ENCODE measurements at places on chromosomes 3 and 15.

- no peak for DNase-seq
These were observed 60.3 kb downstream of the RAB11A start for GRCh38 chr15:65929573-65929972.

DNA sequence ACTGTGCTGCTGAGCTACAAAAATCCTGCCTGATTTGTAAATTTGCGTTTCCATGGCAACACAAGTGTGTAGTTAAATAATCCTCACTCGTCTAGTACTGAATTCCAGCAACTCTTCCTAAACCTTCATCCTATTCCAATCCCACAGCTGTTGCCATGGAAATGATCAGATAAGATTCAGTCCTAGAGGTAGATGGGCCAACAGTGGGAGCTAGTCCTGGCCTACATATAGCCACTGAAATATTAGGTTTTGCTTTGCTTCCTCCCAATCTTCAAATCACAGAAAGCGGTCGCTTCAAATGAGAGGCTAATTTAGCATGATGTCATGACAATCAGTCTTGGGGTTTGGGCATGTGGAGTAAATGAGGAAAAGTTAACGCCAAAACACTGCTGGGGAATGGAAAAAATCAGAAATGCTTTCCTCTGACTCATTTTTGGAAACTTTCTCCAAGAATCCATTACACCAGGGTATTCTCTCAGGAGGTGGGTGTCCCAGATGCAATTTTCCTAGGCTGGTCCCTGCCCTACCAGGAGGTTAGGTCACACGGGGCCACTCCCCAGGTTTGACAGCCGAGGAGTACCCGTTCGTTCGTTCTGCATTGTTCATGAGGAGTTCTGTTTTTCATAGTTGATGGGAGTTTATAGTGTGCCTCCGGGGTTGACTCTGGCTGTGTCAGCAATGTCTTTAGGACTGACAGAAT lies 159.2 kb upstream of the SLCO3A1 start:
- peak; percentile 17 for DNase-seq

DNA sequence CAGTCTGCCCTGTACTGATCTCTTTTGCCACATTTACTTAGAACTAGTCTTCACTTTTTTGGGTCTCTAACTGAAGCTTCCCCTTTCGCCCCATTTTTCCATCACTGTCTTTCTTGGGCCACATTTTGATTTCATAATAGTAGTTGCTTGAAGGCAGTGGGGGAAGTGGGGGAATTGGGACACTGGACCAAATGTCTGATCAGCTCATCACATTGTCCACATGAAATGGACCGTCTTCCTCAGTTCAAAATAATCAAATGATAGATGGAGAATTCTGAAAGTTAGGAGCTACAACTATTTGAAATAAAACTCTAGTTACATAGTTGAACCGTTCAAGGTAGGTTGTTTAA lies 747 bp downstream of the PDCD6IP start:
- DNase-seq = no peak

GRCh38 chr3:130379274-130379673 lies 33.8 kb downstream of the COL6A5 start:
- DNase-seq = no peak

GRCh38 chr3:194705761-194706160 lies 20.1 kb downstream of the FAM43A start:
- DNase-seq = no peak

DNA sequence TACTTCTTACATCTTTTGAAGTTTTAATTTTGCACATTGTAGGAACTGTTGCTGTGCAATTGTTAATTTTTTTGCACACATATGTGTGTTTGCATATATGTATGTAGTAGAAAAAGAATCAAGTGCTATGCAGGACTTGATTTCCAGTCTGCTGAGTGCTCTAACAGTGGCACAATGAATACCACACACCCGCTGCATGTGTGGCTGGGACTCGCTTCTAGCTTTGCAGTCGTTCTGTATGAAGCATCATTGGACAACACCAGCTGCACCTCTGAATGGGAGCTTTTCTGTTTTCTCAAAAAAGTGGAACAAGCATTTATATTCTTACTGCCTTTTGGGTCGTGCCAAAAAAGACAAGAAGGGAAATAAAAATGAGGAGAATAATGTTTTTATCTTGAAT lies 564.7 kb downstream of the FOXP1 start:
- no peak for DNase-seq

GRCh38 chr15:88166082-88166993 lies 90.2 kb downstream of the NTRK3 start:
- peak; percentile 57 for DNase-seq

GRCh38 chr3:49493901-49494300 lies 23.8 kb downstream of the DAG1 start:
- DNase-seq = no peak

DNA sequence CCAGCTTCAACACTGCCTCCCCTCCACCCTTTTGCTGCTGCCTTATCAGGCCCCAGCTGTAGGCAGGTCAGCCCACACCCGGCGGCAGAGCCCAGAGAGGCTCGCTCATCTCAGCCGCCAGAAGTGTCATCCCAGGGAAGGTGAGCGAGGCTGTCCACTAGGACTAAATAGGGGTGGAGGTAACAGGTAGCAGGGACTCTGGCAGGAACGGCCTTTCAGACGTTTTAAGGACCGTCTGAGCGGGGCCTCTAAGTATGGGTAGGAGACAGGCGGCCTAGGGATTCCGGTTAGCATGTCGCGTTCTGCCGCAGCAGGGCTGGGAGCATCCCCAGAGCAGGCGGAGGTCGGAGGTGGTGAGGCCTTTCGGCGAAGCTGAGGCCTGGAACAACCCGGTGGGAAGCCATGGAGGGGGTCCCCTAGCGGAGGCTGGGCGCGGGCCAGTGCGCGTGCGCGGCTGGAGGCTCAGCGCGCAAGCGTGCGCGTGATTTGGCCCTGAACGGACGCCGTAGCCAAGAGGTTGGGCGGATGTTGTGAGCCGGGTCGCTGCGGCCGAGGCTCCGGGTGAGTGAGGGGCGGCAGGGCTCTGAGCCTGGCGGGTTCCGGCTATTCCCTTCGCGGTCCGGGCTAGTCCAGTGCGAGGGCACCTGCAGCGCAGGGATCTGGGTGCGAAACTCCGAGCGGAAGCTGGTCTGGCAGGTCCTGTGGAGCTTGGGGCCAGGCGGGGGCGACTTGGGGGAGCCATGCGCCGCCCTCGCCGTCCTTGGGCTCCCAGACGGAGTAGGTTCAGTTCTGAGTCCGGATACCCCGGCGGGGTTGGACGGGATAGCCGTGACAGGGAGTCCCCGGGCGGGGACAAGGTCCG lies at the start of the genes MST1 and RNF123:
TSS of gene MST1 (minus strand) at position 429 of the 862 bp plus-strand sequence. CDS start 783 bp downstream, outside the sequence.
TSS of gene RNF123 (plus strand) at position 512 of the 862 bp plus-strand sequence. CDS start 1,609 bp downstream, outside the sequence.
- peak; percentile 93 for DNase-seq

GRCh38 chr15:35080226-35080625 lies 4.9 kb downstream of the NANOGP8 start:
- no peak for DNase-seq

- peak; percentile 17 for DNase-seq
These were observed 251.1 kb downstream of the TJP1 start for GRCh38 chr15:29570948-29571791.

DNA sequence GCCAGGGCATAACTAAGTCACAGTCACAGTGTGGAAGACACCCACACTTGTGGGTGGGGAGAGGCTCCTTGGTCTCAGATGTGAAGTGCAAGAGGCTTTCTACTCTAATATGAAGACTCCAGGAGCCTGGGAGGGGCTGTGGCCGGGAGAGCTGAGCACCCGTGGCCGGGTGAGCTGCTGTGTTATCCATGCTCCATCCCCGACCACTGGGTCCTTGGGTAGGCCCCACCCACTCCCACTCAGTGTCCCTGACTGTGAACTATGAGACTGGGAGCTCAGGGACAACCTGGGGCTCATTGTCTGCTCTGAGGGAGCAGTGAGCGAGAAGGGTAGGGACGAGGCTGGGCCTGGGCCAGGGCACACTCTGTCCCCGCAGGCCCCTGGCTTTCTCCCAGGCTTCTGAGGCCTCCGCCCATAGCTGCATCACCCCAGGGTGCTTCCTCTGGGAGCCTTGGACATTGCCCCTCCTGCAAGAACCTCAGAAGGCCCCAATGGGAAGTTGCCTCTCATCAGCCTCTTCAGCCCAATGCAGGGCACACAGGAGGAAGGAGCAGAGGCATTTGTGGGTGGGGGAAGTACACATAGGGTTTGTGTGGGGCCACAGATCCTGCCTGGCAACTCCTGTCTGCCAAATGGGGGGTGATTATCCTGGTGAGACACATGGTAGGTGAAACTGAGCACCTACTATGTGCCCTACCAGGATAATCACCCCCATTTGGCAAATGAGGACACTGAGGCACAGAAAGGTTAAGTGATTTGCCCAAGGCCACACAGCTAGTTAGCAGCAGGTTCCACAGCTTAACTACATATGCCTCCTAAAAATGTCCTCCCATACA lies 2.4 kb downstream of the ANPEP start:
- no peak for DNase-seq

DNA sequence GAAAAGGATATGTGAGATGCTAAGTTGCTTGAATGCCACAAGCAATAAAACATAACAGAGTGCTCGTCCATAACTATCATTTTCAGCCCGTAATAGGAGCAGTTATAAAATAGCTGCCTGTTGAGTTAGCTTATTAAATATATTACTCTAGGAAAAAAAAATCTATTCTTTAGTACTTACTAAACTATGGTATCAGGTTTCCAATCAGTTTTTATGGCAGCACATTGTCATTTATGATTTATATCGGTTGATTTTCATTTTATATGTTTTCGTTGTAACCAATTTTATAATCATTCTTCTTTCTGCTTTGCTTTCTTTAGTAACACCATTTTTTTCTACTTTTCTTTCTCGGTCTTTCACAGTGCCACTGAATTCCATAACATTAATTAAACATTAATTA lies 51.9 kb downstream of the SEMA6D start:
- DNase-seq = no peak

GRCh38 chr3:107816107-107816506 lies 274.7 kb downstream of the CD47 start:
- no peak for DNase-seq

DNA sequence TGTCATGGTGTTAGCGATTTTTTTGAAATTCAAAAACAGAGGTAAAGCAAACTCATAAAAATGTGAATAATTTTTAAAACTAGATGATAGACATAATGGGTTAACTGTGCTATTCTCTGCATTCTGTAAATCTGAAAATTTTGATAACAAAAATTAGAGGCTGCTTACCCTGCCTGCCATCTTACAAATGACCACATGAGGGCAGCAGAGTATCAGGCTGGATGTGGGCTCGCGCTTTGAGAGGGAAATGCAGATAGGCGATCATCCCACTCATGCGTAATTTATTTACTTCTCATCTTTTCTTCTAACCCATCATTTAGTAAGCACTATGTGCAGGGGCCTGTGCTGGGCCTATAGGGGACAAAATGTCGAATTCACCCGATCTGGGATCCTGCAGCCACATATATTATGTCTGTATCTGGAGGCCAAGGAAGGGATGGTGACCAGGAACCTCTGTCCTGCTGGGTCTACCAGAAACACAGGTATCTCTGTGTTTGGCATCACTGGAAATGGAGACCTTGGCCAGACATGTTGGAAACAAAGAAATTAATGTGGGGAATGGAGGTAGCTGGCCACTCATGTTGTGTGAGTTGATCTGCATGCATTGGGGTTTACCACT lies 7.8 kb upstream of the RAD18 start:
- DNase-seq = peak; percentile 61

GRCh38 chr15:64597477-64597822 lies 137.1 kb downstream of the ZNF609 start:
- DNase-seq = no peak

GRCh38 chr3:10510743-10511432 lies 5.5 kb upstream of the ATP2B2 start:
- DNase-seq = no peak

DNA sequence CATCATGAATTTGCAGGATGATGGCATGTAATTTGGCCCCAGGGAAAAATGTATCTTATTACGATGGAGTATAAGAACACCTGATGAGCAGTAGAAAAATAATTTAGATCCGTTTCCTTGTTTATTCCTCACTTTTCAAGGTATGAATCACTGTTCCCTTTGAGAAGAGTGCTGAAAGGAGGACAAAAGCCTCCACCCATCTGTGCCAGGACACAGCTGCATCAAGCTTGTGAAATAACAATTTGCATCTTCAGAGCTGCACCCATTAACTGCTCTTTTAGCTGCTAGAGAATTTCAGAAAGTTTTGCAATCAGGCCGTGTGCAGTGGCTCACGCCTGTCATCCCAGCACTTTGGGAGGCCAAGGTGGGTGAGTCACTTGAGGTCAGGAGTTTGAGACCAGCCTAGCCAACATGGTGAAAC lies 9.6 kb downstream of the CLDND1 start:
- no peak for DNase-seq

DNA sequence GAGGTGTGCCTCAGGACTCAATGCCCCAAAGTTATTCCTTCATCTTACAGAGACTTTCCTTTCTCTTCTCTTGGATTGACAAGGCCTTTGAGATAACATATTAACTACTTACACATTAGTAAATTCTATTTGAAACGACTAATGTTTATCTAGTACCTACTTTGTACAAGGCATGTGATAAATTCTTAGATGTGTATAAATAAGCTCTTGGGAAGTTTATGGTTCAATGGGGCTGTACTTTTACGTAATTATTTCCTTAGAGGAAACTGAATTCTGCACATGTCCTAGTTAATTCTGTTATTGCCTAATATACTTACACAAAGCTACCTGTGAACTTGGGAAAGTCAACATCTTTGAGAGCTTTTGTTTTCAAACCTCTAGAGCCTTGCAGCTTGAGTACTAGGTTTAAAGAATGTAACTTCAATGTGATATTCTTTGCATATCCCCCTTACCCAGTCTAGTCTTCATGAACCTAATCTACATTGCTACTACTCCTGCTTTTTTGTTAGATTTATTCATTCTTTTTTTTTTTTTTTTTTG lies 58.5 kb upstream of the RAP2B start:
- DNase-seq = no peak

DNA sequence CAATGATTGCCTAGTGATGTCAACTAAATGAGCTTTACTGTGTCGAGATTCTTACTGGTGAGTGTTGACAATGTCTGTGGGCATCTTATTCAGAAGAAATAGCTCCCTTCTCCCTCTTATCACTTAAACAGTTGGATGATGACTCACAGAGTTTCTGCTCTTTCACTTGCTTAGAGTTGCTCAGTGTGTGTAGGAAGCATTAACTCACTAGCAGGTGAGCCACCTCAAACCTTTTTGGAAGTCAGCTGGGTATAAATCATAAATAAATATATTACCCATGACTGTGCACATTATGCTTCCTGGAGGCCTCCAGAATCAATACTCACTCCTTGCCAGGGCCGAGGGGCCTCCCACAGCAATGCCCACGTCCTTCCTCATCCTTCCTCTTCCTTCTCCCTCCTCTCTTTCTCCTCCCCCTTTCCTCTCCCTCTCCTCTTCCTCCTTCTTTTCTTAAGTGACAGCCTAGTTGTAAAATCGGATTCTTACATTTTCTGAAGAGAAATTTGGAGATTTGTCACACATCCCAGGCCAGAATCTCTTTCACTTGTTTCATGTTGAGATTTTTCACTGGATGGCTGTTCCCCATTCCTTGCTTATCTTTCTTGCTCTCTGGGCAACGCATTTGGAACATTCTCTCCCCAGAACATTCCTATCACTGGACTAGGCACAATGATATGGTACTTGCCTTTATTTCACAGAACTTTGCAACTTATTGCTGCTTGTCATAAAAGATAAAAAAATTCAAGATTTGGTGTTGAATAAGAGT lies 17.5 kb downstream of the SHC4 start:
- DNase-seq = no peak

All from RPMI8226 (cell line).